ENCODE measurements at places on chromosomes 7 and 10.

- no peak for DNase-seq
Observed at GRCh38 chr7:32200646-32201045, 130.4 kb upstream of the PDE1C start.

- no peak for DNase-seq
Observed at GRCh38 chr7:428387-428786, 91.3 kb downstream of the PDGFA start.

DNA sequence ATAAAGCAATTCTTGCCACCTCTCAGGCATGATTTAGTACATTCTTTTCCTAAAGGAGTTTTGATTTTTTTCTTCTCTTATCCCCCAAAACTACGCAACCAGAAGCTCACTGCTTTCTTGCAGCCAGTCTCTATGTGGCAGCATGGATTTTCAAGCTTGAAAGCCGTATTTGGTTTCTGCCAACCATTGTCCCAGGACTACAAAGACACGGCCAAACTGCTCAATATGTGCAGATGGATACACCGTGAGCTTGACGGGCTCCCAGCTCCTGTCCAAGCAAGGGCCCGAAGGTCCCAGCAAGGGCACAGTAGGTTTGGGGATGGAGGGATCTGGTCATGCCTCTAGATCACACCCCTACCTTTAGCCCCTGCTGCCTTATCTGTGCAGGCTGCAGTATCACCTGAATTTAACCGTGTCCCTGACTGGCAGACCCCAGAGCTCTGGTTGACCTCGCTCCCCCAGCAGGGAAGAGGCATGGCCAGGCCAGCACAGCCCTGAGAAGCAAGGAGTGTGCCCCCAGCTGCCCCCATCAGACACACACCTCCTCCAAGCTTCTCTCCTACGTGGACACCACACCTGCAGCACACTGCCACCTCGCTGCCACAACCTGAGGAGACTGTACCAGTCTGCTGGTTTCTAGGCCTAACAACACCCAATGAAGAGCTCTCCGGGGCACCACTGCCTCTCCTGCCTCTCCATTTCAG, 86.8 kb downstream of the COBL start:
- no peak for DNase-seq

- DNase-seq = no peak
Observed at GRCh38 chr10:133442191-133442966, 11.4 kb upstream of the SCART1 start.

- no peak for DNase-seq
Observed at GRCh38 chr7:1436608-1437007, 22.7 kb downstream of the MICALL2 start.

DNA sequence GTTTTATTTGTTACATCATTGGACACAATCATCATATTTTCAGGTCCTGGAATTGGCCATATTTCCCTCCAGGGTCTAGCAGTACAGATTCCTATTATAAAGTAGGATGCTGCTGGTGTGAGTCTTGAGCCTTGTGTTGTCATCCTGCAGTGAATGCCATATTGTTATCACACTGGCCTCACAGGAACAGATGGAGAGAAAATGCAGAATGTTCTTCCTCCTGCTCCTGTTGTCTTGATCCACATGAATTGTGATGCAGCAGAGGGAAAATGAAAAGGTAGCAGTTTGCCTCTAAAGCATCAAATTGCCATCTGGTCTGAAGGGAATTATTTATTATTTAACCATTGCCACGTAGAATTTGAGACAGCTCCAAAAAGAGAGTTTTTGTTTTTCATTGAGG, 248.6 kb downstream of the GPAM start:
- no peak for DNase-seq

DNA sequence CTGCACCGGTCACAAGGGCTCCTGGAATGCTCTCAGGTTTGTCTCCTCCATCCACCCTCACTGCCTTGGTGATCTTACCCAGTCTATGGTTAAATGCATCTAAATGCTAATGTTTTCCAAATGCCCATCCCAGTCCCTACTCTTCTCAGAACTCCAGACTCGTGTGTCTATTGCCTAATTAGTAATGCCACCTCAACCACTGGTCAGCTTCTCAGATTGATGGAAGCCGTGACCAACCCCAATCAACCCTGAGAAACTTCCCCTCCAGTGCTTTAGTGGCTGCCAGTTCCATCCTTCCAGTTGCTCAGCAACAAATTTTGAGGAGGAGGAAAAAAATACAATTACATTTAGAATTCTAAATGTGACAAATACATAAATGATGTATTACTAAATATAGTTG, 18.6 kb downstream of the NUDCD3 start:
- DNase-seq = no peak

GRCh38 chr7:114648680-114649079, 234.1 kb downstream of the FOXP2 start:
- DNase-seq = no peak

DNA sequence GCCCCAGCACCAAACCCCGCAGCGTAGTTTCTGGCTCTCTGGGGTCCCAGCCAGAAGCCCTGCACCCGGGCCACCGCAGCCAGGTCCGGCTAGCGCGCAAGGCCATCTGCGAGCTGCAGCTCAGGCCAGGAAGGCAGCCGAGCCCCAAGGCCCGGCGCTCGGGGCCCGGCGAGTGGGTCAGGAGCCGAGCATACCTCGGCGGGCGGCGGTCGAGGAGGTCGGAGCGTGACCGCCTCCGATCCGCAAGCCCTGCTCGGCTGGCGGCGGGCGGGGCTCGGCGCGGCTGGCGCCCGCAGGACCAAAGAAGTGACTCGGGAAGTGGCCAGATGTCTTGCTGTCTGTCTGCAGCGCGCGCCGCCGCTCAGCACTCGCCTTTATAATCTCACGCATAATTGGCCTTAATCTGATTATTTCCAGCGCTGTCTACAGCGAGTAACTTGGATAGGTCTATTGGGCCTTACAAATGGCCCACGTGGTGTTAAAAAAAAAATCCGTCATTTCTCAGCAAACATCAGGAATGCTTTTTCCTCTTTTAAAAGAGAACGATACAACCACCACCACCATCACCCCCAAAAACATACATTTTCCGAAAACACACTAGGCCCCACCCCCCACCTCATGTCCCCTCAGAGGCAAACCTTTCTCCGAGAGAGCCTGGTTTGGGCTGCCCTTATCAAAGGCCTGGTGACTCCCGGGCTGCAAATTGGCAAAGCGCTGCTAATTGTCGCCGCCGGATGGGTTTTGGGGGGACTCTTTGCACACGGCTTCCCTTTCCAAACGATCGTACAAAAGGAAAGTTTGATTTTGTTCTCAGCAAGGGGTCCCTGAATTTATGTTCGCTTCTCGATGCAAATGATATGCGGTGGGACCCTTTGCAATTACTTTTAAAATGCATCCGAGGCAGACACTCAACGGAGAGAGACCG, at the start of gene DRGX:
Gene DRGX (minus strand): TSS at position 349 of the 925 bp plus-strand sequence. CDS start 649 bp downstream, outside the sequence.
- no peak for DNase-seq

GRCh38 chr7:131619336-131620305, 63.2 kb upstream of the PODXL start:
- no peak for DNase-seq

DNA sequence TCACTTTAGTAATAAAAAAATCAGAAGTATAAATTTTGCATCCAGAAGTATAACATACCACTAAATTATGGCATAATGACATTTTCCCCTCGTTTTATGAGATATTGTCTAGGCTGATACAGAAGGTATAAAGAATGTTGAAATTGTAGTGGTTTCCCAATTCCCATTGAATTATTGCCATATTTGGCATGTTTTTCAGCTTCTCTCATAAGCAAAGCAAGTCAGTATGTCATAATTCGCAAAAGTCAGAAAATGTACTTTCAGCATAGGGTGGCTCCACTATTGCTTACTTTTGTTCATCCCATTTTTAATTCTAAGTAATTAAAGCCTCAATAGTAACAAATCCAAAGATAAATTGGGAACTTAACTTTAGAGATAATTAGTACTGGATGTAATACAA, 19.7 kb upstream of the PTPRZ1 start:
- no peak for DNase-seq

DNA sequence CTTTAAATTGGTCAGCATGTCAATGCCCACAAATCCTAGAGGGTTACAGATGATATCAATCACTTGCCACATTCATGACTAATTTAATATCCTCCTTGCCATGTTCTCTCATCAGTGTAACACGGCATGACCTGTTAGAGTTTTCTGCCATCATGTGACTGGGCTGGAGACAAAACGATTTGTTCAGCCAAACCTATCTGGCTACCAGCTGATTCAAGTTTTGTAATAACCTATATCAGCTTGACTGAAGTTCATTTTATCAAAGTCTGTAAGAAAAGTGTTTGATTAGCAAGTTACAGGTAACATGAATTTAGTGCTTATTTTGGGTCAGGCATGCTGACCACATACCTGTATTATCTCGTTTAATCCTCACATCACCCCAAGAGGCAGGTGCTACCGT, 25.7 kb downstream of the NEUROD6 start:
- DNase-seq = no peak

DNA sequence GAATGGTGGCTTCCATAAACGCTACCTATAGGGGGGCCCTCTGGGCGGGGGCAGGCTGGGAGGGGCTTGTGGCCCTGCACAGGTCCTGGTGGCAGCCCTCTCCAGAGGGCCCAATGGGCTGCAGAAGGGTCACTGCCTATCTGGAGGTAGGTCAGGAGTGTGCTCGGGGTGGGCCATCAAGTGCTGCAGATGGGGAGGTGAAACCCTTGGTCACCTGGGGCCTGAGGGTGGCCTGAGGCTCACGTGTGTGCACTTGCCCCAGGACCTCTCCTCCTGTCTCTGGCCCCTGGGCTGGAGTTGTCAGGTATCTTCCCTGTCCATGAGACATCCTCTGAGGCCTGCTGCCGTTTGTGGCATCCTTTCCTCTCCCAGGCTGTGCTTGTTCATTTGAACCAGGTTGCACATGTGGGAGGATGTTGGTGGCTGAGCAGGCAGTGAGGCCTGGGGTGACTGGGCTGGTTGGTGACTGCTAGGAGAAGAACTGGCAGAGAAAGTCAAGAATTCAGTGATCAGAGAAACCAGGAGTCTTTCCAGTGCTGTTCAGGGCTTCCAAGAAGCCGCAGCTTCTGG, 21.1 kb upstream of the SH2D4B start:
- DNase-seq = no peak

GRCh38 chr7:135618510-135618909, 43.8 kb upstream of the STMP1 start:
- no peak for DNase-seq

DNA sequence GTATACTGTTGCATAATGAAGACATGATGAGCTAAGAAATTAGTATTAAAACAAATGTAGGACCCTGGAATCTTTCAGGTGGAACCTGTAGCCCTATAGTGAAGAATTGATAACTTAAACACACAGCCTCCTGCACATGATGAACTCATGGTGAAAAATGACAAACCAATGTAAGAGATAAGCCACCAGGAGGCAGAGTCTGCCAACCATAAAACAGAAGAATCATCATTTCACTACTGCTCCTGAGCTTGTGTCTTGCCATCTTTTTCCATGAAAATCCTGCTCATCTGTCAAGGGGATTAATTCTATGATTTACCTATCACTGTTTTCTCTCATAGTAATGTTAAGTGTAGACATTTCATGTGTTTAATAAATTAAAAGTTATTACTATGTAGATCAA, 363.9 kb downstream of the MALRD1 start:
- no peak for DNase-seq

DNA sequence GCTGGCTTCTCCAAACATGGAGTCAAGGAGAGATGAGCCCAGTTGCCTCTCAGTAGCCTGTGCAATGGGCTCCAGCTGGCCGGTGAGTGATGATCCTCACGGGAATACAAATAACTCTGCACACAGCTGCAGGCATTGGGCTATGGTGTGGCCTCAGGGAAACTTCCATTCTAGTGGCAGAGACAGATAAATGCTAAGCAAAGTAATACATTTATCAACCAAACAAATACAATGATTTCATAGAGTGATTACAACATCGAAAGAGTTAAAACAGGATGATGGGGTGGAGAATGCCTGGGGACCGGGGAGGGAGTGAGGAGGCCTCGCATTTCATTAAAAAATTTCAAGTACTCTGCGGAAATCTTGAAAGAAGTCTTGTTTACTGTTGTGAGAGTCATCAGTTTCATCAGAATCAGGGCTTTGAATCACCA, 15.0 kb upstream of the AKR1B1 start:
- DNase-seq = no peak

DNA sequence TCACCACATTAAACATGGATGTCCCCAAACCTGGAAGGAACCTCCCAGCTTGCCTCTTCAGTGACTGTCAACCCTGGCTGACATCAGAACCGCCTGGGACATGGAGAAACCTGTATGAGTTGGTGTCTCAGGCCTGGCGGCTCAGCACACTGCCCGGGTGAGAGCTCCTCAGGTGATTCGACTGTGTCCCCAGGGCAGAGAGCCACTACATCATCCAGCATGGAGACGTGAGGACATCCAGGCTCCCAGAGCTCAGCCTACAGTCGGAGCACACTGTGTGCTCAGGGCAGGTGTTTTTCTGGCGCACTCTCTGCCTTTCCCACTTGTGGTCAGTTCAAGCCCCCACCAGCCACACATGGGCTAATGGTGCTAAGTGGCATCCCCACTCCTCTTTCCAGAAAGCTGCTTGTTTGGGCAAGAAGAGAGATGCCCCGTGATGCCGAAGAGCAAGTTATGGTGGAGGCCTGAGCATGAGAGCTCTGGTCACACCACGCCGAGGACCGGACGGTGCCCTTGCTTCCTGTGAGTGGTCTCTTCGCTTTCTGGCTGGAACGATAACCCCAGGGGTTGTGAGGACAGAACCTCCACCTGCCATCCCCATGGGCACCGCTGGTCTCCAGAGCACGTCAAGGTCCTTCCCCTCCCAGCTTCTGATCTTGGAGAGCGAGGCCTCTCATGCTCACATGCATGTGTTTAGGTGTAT, 38.5 kb downstream of the AMZ1 start:
- DNase-seq = no peak

DNA sequence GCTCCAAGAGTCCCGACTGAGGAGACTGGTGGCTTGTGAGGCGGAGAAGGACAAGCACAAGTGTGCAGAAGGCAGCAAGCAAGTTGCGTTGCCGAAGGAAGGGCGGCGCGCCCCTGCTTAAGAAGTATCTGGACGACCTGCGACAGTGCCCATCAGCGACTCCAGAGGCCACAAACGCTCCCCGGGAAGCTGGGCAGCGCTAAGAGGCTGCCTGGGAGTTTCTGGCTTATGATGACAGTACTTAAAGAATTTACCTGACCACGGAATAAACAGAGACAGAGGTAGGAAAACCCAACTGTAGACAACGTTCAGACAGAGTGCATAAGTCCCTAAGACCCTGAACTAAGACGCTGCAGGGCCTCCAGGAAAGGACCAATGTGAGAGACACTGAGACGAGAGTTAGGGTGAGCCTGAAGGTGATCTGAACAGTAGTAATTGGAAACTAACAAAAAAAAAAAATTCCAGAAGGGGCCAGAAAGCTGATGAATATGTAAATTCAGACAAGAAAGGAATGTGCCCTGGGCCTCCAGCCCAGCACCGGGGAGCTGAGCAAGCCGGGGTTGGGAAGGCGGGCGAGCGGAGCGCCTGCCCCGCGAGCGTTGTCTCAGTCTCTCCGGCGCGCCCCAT, 1.0 kb downstream of the OSBPL3 start:
- no peak for DNase-seq
